ENCODE measurements at places on chromosomes 2 and 18.

GRCh38 chr2:158990397-158991214, 22.2 kb downstream of the TANC1 start:
- DNase-seq, result peak; percentile 97

DNA sequence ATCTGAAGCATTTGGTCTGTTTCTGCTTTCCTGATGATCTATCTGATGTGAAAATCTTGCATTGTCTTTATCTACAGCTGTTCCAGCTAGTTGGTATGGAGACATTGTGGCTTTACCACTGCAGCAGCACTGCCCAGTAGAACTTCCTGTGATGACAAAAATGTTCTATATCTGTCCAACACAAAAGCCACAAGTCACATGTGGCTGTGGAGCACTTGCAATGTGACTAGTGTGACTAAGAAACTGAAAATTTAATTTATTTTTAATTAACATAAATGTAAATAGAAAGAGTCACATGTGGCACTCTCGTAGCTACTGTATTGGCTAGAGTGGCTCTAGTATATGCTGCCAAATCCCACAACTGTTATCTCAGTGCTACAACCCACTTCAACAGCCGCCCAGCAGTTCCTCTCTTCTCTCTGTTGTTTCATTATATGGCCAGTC, 425.7 kb downstream of the SETBP1 start:
- DNase-seq, result peak; percentile 73

GRCh38 chr2:118371515-118371914, 283.2 kb downstream of the INSIG2 start:
- peak; percentile 74 for DNase-seq

DNA sequence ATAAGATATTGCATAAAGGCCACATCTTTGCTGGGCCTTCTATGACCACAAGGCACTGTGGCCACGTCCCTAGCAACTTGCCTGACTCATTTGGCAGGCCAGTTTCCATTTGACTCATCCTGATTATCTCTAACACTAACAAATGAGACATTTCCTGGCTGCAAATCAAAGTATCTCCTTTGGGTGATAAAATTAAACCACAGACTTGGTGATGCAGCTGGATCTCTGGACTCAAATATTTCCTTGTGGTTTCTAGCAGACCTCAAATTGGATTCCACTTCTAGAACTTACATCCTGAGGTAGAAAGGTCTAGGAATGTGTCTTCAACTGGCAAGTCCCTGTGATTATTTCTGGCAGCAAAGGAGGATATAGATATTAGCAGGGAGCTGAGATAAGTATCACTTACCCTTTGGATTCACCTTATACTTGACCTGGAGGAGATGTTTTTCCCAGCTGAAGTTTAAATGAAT, 167.9 kb upstream of the NXPH2 start:
- peak; percentile 99 for DNase-seq

- no peak for DNase-seq
Measured at GRCh38 chr18:1394966-1395365, 490.3 kb downstream of the ADCYAP1 start.

DNA sequence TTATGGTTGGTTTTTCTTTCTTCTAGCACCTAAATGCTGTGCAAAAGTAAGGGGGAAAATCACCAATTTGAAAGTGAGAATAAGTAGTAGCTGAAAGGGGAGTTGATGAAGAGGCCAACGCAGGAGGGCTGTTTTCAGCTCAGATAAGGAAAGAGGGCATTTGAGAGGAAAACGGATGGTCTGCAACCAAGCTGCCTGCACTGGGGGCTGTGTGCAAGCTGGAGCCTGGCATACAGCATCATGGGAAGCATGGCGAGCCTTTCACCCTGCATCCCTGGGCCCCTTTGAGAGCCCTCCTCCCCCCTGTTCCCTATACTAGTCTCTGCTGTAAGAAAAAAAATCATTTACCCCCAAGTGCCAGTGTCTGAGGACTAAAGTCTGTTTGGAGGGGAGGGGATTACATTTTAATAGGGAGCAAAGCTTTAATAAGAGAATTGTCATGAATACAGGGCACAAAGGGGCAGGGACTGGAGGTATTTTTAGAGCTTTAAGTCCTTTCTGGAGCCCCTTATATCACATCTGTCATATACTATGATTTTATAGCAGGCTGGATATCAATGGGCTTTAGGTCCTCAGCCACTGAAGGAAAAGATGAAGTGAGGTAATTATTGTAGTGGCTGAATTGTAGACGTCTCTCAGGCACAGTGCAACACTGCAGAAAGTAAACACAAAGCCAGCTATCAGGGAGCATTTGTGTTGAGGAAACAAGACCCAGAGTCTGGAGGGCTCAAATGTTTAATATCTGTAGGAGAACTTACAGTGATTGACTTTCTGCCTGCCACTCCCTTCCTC, 120.7 kb downstream of the FSHR start:
- no peak for DNase-seq

GRCh38 chr2:157809212-157809611, 66.9 kb downstream of the ACVR1 start:
- peak; percentile 69 for DNase-seq

- DNase-seq, result no peak
Measured at GRCh38 chr2:204343685-204344084, 201.6 kb upstream of the PARD3B start.

DNA sequence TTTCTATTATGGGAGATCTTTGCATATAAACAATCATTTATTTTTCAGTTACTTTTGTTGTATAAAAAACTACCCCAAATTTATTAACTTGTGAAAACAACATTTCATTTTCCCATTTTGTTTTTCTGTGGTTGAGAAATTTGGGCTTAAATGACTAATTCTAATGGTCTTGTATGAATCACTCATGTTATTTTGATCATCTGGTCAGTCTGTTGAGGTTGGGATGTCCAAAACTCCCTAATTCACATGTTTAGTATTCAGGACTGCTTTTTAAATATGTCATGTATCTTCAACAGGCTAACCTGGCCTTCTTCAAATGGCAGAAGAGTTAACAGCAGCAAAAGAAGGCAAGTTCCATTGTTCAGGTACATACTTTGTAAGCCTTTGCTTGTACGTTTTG, 788.1 kb downstream of the TRIB2 start:
- DNase-seq, result no peak

DNA sequence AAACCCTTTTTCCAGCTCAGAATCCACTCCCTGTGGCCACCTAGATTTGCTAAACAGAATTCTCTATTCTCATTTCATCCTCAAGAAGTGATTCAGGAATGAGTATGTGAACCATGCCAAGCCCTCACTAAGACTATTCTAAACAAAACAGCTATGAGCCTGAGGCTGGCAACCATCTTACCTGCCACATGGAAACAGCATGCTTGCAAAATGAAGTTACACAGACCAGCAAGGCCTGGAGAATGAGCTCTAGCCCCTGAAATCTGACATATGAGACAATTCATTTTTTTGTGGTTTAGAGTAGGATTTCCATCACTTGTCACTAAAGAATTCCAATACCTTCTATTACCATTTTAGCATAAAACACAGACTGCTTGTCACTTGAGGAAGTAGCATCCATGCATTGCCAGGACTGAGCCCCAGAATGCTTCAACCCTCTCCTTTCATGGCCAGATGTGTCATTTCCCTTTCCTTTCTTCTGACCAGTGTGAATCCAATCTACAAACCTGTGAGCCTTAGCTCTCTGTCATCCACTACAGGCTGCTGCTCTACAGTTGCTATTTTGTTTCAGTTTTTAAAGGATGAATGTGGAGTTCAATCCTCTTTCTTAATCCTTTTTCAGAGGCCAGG, 744.3 kb upstream of the ACVR2A start:
- DNase-seq, result peak; percentile 7

DNA sequence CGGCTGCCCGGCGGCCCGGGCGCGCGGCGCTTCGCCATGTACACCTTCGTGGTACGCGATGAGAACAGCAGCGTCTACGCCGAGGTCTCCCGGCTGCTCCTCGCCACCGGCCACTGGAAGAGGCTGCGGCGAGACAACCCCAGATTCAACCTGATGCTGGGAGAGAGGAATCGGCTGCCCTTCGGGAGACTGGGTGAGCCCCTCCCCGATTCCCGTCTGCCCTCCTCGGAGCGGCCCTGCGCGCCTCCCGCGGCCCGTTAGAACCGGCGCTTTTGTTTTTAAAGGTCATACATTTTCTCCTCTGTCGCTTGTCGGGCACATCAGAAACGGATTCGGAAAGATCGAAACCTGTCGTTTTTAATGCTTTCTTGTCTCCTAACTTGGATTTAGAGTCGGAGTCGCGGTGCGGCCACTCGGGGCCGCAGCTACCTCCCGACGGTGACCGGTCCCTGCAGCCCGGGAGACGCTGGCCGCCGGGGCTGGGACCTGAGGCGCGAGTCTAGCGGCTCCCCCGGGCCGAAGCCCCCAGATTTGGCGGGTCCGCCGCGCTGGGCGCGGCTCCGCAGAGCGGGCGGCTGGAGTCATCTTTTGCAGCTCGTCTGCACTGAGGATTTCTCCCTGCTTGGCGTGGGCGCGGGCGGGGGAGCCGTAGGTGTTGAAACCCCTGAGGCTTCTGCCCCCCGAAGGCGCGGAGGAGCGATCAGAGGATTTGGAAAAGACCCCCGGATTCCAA, 519 bp downstream of the TTL start:
- DNase-seq, result peak; percentile 33

GRCh38 chr2:85600951-85601770, 1.3 kb downstream of the TMEM150A start:
- DNase-seq, result no peak

GRCh38 chr2:137056704-137057103, 291.4 kb downstream of the THSD7B start:
- DNase-seq, result no peak

DNA sequence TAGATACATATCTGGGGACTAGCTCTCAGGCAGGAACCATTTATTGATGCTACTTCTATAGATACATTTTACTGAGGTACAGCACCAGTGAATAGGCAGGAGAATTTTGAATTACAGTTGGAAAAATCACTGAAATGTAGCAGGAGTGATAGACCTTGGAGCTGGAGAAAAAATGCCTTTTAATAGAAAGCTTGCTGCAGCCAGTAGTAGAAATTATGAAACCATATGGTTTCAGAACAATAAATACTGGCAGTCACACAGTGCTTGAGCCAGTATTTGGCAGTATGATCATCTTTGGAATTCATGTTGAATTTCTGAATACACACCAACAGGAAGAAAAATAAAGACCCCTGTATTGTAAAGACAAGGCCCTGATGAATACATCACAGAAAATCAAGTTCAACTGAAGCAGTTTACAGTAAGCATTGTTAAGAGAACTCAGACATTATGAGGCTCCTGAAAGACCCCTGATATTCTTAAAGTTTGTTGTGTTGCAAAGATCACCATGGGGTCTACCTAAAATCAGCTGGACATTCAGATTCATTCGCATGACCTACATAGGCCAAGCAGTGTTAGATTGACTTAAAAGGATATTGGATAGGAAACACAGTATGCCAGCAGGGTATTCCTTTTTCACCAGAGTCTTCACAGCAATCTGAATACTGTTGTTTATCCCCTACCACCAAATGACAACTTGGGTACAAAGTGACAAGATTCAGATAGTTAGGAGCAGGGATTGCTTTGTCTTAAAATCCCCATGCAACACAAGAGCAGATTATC, 139.0 kb downstream of the EHBP1 start:
- DNase-seq, result no peak

DNA sequence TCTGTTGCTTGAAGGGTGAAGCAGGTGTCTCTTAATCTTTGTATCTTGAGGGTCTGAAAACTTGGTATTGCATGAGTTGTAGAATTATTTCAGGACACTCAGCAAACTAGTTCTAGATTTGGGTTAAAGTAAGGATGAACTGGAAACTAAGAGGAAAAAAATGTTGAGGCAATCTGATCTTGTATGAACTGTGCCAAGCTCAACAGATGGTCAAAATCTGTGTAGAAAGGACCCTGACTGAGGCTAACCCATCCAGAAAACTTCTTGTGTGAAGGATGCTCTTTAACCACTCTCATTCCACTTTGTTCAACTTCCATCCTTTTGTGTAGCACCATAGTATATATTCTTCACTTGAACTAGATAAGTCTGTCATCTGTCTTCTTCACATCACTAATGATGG, 861.7 kb downstream of the SLC4A3 start:
- no peak for DNase-seq

- no peak for DNase-seq
Measured at GRCh38 chr2:211900000-211900399, 638.6 kb downstream of the ERBB4 start.

DNA sequence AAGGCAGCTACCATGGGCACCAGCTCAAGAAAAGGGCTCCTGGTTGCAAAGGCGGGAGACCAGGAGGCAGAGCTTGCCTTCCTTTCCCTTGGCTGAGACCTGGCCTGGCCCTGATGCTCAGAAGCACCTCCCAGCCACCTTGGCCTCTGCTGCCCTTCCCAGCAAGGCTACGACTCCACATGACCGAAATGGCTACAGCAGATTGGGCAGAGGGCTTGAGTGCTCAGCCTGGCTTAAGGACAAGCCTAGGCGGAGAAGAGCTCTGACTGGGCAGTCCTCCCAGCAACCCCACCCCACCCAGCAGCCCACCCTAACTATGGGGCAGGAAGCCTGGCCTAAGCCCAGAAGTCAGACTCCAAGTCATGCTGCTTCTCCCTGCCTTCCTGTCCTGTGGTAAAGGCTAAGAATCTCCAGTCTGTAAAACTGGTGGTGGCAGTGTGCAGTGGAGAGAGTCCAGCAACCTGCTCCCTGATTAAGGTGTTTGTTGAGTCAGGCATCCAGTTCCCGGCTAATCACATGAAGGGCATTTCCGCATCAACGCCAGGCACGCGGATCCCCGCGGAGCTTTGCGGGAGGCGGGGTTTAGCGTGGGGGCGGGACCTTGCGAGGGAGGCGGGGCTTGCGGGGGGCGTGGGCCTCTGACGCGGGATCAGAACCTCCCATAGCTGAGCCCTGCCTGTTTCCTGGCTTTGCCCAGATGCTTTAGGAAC, 256.0 kb downstream of the BCL11A start:
- DNase-seq, result no peak

- no peak for DNase-seq
Measured at GRCh38 chr2:96969321-96969720, 17.1 kb downstream of the FAM178B start.

DNA sequence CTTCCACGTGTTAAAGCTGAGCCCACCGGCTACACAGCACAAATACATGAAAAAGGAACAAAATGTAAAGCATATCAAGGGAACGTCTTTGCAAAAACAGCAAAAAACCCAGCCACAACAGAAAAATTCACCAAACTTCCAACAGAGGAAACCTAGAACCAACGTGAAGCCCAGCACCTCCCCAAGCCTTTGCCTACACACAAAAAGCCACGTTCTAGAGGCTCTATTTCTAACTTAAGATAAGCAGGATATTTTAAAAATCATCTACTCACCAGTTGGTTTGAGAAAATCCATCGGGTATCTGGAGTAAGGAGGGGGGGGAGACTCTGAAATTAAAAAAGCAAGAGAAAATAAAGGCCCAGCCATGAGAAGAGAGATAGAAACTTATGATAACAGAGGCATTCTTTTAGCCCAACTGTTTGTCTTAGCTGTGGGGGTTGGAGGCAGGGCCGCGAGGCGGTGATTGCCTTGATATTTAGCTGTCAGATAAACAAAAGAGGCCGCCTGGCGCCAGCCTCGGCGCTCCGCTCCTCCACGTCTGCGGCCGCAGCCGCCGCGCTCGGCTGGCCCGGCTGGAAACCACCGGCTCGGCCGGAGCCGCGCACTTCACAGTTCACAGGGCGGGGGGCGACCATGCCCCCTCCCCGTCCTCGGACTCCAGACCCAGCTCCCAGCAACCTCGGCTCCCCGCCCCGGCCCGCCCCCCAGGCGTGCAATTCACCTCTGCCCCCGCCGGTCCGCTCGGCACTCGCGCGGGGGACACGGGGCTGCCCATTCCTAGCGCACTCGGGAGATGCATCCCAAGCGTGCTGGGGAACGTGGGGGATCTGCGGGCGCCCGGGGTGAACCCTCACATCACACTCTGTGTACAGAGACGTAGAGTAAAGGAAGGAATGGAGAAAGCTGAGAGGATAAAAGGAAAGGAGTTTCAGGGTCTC, 2.4 kb downstream of the SMAD7 start:
- DNase-seq, result peak; percentile 71

- no peak for DNase-seq
Measured at GRCh38 chr2:182351427-182351826, 75.4 kb downstream of the PDE1A start.
